NCI-H226 (cell line): ENCODE measurements at places on chromosomes 3 and 15.

GRCh38 chr3:167113035-167113830 is 266.9 kb downstream of the ZBBX start:
- no peak for DNase-seq

DNA sequence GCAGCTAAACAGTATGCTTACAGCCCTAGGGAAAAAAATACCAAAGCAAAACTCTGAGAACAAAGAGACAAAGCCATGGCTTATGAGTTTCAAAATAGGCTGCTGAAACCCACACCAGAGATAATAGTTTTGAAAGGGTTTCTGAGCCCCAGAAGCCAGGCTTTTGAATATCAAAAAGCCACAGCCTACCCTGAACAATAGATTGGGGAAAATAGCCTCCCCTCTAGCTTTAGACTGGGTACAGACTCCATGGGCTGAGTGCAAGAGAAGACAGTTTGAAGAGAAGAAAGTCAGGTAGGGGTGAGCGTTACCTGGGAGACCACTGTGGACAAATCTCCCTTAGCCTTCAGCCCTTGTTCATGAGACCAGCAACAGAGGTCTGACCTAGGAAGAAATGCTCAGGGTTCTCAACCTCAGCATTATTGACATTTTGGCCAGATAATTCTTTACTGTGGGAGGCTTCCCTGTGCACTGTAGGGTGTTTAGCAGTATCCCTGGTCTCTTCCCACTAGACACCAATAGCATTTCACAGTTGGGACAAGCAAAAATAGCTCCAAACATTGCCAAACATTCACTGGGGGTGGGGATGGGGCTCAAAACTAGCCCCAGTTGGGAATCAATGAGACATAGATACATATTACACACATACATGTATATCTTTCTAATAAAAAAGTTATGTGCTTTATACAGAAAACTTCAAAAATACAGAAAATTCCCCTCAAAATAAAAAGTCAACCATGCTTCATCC is 11.6 kb upstream of the TAFA4 start:
- no peak for DNase-seq

GRCh38 chr3:10697918-10698317 is 118.1 kb upstream of the SLC6A11 start:
- DNase-seq = no peak

DNA sequence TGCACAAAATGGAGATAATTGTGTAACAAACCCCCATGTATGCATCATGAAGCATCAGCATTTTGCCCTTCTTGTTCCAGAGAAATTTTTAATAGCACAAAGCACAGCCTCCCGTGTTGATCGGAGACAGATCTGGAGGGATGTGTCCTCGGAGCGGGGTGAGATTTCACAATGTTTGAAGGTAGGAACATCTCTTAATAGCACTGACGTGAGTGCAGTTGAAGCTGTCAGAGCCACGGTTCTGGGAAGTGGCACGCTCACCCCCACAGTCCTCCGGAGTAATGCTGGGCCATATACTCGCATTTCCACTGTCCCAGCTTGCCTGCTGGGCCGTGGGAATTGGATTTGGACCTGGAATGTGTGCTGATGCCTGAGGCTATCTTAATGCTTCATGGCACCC is 24.1 kb downstream of the ARPP21 start:
- no peak for DNase-seq

GRCh38 chr3:194256040-194256945 is 94.8 kb downstream of the CPN2 start:
- DNase-seq = no peak

GRCh38 chr15:88909956-88910831 is 3.0 kb downstream of the MFGE8 start:
- no peak for DNase-seq
